ENCODE measurements at places on chromosomes 11 and 22. TPM values are rescaled to one million over a fixed set of nuclear protein-coding genes. Genes with fewer than 3 reads are reported as not detected.

Gene CAPN5
- 0.76 TPM for total RNA-seq

Gene OR4C13
- total RNA-seq = not detected

Gene MISFA
- total RNA-seq = 1.3 TPM

Gene F2
- total RNA-seq = not detected

- H3K4me1 ChIP-seq = peaks cover 89% of the 10 kb centered on the region
- no peaks in the 10 kb centered on the region for H3K27me3 ChIP-seq
- H3K27ac ChIP-seq = peak overlapping the region; percentile 37
- no peak overlapping the region for H3K4me3 ChIP-seq
- peaks cover 3% of the 10 kb centered on the region for H3K36me3 ChIP-seq
These were observed 11.2 kb downstream of the TOM1 start for GRCh38 chr22:35310556-35311550.
